ENCODE measurements at places on chromosomes 12 and 14. TPM values are rescaled to one million over a fixed set of nuclear protein-coding genes. Genes with fewer than 3 reads are reported as not detected.

Gene SLC6A12
- total RNA-seq: 1.2 TPM

Gene DBX2
- total RNA-seq: 0.14 TPM

Gene CLEC1B
- total RNA-seq: not detected

Gene IL31
- total RNA-seq: not detected

Gene DAZAP2
- total RNA-seq: 179 TPM

Gene PTGER2
- total RNA-seq: 0.60 TPM

DNA sequence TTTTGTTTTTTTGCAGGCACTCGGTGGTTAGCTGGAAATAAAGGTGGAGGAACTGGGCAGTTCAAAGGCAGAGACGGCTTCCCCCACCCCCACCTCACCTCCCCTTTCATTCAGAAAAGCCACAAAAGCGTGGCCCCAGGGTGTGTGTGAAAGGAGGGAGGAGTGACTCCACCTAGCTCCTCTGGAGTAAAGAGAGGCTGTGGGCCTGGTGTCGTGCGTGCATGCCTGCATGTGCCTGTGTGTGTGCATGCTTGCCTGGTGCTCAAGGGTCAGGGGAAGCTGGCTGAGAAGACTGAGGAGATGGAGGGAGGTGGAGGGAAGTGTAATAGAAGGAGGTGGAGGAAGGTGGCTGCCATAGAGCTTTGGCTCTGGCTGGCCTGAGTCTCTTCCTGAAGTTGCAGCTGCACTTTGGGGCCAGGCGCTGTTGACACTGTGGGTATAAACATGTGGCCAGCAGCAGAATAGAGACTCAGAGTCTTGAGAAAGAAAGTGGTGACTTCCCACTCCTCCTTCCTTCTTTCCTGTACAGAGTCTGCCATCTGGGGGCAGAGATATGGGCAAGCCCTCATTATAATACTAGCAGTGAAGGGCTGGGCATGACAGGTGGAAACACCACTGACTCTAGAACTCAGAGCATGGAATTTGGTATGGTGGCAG lies 36.9 kb upstream of the SINHCAF start:
- no peak for DNase-seq

DNA sequence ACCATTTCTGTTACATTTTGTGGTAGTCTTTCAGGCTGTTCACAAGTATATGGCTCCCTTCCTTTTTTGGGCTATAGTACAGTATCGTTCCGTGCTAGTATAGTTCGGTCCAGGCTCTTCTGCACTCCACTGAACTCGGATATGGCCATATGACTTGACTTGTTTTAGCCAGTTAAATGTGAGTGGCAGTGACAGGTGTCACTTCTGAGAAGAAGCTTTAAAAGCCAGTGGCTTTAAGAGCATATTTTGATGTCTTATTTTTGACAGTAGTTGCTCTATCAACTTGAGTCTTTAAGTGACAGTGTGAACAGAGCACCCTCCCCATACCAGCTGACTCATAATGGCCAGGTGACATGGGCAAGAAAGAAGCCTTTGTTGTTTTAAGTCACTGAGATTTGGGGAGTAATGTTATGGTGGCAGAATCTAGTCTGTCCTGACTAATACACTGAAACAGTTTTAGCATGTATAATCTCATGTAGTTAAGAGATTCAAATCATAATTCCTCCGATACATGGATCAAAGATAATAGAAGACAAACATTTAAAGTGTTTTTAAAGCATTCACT lies 64.6 kb downstream of the ANO4 start:
- no peak for DNase-seq

GRCh38 chr14:68683326-68683725 lies 109.5 kb downstream of the ZFP36L1 start:
- DNase-seq: no peak

DNA sequence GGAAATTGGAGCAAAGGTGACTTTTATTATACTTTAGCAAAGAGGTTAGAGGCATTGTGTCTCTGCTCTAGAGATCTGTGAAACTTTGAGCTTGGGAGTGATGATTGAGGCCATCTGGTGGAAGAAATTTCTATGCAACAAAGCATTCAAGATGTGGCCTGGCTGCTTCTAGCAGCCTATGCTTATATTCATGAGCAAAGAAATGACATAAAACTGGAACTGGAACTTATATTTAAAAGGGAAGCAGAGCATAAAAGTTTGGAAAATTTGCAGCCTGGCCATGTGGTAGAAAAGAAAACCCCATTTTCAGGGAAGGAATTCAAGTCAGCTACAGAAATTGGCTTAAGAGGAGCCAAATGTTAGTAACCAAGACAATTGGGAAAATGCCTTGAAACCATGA lies 70.4 kb downstream of the SDR9C7 start:
- DNase-seq: no peak

- DNase-seq: no peak
Measured at GRCh38 chr14:68801631-68802030, 8.8 kb upstream of the ZFP36L1 start.

DNA sequence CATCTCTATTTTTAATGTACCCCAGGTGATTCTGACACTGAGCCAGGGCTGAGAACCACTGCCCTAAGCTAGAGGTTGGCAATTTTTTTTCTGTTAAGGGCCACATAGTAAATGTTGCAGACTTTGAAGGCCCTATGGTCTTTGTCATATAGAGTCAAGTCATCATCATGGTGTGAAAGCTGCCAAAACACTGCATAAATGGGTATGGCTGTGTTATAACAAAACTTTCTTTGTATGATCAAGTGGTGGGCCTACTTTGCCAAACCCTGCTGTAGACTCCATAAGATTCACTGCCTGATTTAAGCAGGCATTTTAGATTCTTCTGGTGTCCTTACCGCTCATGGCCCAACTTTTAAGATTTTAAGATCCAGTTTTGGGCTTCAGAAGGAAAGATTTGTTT lies 76.8 kb downstream of the CLMN start:
- no peak for DNase-seq

- no peak for DNase-seq
Measured at GRCh38 chr14:83908419-83908818, 1621.5 kb upstream of the FLRT2 start.

DNA sequence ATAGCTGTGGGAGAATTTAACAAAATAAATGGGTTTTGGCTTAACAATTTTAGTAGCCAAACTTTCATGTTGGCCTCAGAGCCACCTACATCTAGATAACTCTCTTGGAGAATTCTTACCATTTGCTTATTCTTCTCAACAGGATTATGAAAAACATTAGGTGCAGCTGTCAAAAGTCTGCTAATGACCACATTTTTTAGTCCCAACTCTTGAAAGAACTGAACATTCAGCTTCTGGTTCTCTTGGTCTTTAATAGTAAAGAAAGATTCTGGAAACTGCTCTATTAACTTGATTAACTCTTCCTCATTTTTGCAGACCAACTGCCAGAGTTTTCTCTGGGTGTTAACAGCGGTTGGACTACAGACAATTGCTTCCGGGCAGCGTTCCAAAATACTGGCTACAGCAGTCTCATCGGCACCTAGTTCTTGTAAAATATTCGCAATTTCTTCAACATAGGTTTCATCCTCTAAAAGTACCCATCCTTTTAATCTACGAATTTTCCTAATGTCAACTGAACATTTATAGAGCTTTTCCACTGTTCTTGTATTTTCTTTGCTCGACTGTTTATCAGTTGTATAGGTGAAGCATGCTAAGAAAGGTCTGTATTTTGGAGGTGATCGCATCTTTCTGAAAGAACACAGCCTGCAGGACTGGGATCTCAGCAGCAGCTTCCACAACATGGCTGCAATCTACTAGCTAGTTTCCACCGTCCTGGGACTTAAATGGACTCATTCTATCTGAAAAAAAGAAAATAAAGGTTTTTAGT lies 8.7 kb downstream of the MTERF2 start:
- DNase-seq: peak; percentile 73

DNA sequence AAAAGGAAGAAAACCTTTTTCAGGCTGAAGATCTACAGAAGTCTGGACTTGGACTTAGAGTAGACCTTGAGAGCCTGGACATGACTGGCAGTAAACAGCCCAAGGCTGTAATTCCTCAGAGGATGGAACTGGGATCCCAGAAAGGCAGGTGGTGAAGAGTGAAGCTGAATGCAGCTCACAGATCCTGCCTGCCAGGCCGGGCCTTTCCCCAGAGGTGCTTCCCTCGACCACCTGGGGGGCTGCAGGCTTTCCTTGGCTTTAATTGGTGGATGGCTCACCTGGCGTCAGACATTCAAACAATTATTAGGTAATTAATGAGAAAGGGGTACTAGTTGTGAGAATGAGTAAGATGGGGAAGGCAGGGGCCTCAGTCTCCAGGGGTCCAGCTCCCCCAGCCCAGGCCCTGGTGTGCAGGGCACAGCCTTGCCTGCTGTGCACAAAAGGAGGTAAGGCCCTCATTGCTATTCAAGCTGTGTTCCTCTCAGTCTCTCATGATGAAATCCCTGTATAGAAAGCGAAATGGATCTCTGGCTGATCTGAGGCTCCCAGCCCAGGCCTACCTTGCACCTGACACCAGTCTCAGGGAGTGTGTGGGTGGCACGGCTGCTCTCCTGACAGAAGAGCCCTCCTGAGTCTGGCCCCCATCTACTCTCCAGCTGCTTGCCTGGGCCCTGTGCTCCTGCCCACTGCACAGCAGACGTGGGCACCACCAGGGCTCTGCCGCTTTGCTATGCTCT lies 63.0 kb upstream of the TCL1A start:
- DNase-seq: no peak

DNA sequence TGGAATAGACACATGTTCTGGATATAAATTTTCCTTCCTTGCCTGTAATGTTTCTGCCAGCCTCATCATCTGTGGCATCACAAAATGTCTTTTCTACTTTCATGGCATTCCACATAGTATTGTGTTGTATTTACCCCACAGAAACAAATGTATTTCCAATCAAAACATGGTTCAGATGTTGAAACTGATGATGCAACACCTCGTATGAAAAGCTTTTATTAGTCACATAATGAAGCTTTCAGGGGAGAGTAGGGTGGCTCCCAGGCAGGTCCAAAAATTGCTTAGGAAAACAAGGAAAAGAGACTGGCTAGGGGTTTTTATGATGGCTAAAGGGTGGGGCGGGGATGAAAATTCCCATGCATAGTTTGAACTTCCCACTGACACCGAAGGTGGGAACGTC lies 29.1 kb upstream of the ZNF641 start:
- no peak for DNase-seq

- DNase-seq: no peak
Measured at GRCh38 chr12:31288381-31288780, 37.6 kb downstream of the SINHCAF start.

GRCh38 chr12:132429946-132430643 lies 59.9 kb upstream of the FBRSL1 start:
- no peak for DNase-seq

- DNase-seq: no peak
Measured at GRCh38 chr12:92065018-92065499, 80.6 kb downstream of the BTG1 start.

GRCh38 chr12:5083955-5084849 lies 40.5 kb downstream of the KCNA5 start:
- no peak for DNase-seq
